ENCODE measurements at places on chromosomes 1 and 21.

DNA sequence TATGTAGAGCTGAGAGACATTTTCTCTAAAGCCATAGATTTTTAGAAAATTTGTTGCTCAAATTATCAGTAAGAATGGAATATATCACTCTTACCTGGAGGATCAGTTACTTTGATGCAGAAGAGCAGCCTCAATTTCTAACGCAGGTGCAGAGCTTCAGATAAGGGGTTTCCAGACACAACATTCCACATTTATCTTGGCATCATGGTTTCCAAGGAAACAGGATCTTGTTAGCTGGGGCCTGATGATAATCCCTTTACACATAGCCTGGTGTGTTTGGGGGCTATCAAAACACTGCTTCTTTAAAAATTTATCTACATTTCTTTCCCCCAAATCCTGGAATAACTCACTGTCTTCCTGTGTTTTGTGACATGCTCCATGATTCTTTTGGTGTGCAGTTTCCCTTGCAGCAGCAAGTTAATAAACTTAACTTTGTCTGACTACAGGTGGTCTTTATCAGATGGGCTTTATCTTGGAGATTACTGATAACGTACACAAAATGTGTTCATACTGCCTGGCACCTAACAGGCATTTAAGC is 2.7 kb upstream of the STX12 start:
- no peak for DNase-seq

GRCh38 chr1:98268316-98268715 is 347.5 kb upstream of the DPYD start:
- no peak for DNase-seq

DNA sequence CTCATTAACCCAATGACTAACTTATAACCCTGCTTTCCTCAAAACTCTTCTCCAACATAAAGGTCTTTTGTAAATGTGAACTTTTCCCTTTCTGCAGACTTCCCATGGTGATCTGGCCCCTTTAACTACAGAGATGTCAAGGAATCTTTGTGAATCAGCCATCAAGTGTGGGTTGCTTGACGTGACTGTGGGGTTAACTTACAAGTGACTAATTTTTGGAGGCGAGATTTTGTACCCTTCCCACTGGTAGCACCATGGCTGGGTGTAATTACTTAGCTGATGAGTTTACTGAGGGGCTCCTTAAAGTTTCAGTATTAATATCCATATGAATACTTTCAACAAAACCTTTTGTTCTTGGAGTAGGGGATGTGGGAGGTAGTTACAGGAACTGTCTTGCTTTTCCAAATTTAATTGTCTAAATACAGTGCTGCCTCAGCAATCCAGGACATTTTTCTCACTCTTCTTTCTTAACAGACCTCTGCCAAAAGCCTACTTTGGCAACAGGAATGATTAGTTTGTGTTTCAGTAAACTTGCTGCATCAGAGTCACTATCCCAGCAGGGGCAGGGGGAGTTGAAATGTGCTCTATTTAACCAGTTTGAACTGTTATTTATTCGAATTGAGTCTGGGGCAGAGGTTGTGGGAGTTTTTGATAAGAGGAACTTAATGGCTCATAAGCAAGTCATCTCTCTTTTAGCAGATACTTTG is 217.3 kb upstream of the FGGY start:
- no peak for DNase-seq

DNA sequence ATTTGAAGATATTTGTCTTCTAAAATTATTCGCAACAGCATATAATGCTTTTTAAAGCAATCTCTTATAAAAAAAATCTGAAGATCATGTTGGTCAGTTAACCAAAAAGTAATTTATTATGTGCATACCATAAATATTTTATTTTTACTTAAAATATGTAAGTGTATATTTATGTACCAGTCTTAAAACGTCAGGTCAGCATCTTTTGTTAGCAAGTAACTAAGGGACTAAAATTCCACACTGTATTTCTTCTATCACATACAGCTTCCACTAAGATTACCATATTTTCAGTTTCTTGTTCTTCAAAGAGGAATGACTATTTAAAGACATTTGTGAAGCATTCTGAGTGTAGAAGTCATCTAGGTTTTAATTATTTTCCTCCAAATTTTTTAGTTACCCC is 19.6 kb downstream of the NEGR1 start:
- no peak for DNase-seq

DNA sequence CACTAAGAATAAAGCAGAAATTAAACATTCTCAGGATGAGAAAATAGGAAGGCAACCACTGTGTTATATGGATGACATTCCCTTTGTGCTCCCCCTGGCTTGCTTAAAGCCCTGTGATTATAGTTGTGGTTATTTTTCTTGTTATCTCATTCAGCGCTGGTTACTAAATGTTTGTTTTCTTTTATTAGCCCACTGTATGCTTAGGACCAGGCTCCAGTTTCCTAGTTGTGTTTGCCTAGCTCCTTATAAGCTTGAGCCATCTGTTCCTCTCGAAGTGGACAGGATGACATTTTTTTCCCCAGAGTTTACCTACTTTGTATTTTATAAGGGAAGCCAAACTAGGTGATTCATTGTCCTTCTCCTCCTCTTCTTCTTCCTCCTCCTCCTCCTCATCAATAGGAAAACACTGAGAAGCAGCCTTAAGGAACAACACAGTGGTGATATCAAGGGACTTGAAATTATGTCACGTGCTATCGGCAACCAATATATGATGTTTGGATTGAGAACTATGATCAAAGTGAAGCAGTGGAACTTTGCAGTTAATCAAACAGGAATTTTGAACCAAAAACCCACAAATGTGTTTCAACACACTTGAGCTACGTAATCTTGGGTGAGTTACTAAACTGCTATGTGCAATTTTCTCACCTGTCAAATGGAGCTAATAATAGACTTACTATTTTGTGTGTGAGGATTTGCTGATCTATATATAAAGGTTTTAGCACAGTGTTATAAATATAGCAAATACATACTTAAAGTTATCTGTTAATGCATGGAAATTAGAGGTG is 35.1 kb upstream of the RGS7 start:
- DNase-seq, result no peak

Measured in stimulated activated CD4-positive, alpha-beta T cell treated with anti-CD3 and anti-CD28 coated beads, Interleukin-12 subunit alpha, Interleukin-12 subunit beta, amount 100 ng/mL, for 24 hours (primary cell).